ENCODE measurements at places on chromosomes 13 and 19. TPM values are rescaled to one million over a fixed set of nuclear protein-coding genes. Genes with fewer than 3 reads are reported as not detected.

SLAIN1 gene
- 8.8 TPM for total RNA-seq

ATP8A2 gene
- total RNA-seq = 0.11 TPM

ATXN8OS gene
- not detected for total RNA-seq

TSHZ3 gene
- 2.1 TPM for total RNA-seq

CIRBP gene
- 311 TPM for total RNA-seq

CASP14 gene
- not detected for total RNA-seq

ZNF543 gene
- 8.5 TPM for total RNA-seq

IGFL3 gene
- not detected for total RNA-seq

S1PR5 gene
- total RNA-seq = 0.38 TPM

COL4A1 gene
- 176 TPM for total RNA-seq

IFT88 gene
- 13.6 TPM for total RNA-seq

RXFP2 gene
- total RNA-seq = not detected

PSG2 gene
- not detected for total RNA-seq

CYP2A6 gene
- not detected for total RNA-seq
